T-helper 17 cell (primary cell): ENCODE measurements at places on chromosomes 12 and 14.

GRCh38 chr12:67431411-67432020 is 162.4 kb downstream of the CAND1 start:
- DNase-seq: no peak

GRCh38 chr12:112164011-112164660 is 38.8 kb downstream of the TRAFD1 start:
- no peak for DNase-seq

GRCh38 chr14:59540852-59541251 is 35.8 kb downstream of the CCDC175 start:
- DNase-seq: no peak

- no peak for DNase-seq
These were observed 111.2 kb downstream of the TMTC1 start for GRCh38 chr12:29672580-29672979.

GRCh38 chr14:51653775-51654532 is 2.2 kb downstream of the FRMD6 start:
- no peak for DNase-seq

- no peak for DNase-seq
These were observed 84.8 kb downstream of the EEA1 start for GRCh38 chr12:92844151-92844763.
